ENCODE measurements at places on chromosomes 5 and 9. TPM values are rescaled to one million over a fixed set of nuclear protein-coding genes. Genes with fewer than 3 reads are reported as not detected.

The MEGF10 gene
- not detected for total RNA-seq

The RLN2 gene
- not detected for total RNA-seq

The PCDHA4 gene
- total RNA-seq, result 0.16 TPM

The NMRK1 gene
- total RNA-seq, result 24.6 TPM

The MSMP gene
- total RNA-seq, result not detected

The SHC3 gene
- total RNA-seq, result 0.02 TPM

The FCN2 gene
- total RNA-seq, result not detected

The ATOX1 gene
- 155 TPM for total RNA-seq

The PLGRKT gene
- total RNA-seq, result 21.6 TPM

The ELAVL2 gene
- 1.6 TPM for total RNA-seq

The ARHGEF37 gene
- 3.9 TPM for total RNA-seq

The SLC1A3 gene
- 9.6 TPM for total RNA-seq

The WHRN gene
- total RNA-seq, result 12.8 TPM

The SH3TC2 gene
- 6.2 TPM for total RNA-seq

The CDH10 gene
- 0.33 TPM for total RNA-seq

The ECM2 gene
- total RNA-seq, result 13.5 TPM

The PCDHAC1 gene
- total RNA-seq, result 26.3 TPM

The GFI1B gene
- not detected for total RNA-seq

The C5orf46 gene
- 5.7 TPM for total RNA-seq

The TCOF1 gene
- 68.4 TPM for total RNA-seq

The KCNT1 gene
- total RNA-seq, result not detected

The IFNA10 gene
- total RNA-seq, result not detected

The NMUR2 gene
- total RNA-seq, result not detected

The C5orf58 gene
- total RNA-seq, result not detected

The LHX6 gene
- total RNA-seq, result 0.26 TPM

The PAEP gene
- total RNA-seq, result not detected

The SHROOM1 gene
- 22.7 TPM for total RNA-seq

The ALDOB gene
- not detected for total RNA-seq

The ADRB2 gene
- total RNA-seq, result 6.9 TPM

The SHOC1 gene
- 0.09 TPM for total RNA-seq

The SLC34A1 gene
- not detected for total RNA-seq

The RELL2 gene
- 12.5 TPM for total RNA-seq

The C9orf152 gene
- total RNA-seq, result not detected

The GRXCR2 gene
- total RNA-seq, result not detected

The PLEKHG4B gene
- total RNA-seq, result not detected

The GLRA1 gene
- not detected for total RNA-seq

The IL9 gene
- not detected for total RNA-seq

The F2RL1 gene
- 34.9 TPM for total RNA-seq

The SLCO4C1 gene
- not detected for total RNA-seq

The WNT8A gene
- total RNA-seq, result not detected

The RNF180 gene
- 7.4 TPM for total RNA-seq

The IPO11 gene
- total RNA-seq, result 36.6 TPM

The CCNJL gene
- total RNA-seq, result 3.6 TPM
